ENCODE measurements at places on chromosomes 1 and 21.

DNA sequence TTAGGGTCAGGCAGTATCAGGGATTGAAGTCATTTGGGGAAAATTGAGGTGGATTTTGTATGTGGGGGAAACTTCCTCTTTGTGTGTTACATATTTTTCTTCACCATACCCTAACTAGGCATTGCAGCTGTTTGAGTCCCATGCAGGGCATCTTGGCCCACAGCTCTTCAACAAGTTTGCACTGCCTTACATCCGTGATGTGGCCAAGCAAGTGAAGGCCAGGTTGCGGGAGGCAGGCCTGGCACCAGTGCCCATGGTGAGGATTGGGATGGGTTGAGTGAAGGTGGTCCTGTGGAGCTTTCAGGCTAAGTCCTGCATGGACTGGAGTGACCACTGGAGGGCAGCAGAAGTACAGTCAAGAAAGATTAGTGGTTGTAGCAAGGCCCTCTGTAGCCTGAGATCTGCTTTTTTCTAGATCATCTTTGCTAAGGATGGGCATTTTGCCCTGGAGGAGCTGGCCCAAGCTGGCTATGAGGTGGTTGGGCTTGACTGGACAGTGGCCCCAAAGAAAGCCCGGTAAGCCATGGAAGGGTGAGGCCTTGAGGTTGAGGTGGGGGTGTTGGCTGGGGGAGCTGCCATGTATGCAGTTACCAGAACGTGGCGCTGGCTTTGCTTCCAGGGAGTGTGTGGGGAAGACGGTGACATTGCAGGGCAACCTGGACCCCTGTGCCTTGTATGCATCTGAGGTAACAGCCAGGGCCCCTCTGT, 2.4 kb downstream of the UROD start:
- peak; percentile 34 for DNase-seq

DNA sequence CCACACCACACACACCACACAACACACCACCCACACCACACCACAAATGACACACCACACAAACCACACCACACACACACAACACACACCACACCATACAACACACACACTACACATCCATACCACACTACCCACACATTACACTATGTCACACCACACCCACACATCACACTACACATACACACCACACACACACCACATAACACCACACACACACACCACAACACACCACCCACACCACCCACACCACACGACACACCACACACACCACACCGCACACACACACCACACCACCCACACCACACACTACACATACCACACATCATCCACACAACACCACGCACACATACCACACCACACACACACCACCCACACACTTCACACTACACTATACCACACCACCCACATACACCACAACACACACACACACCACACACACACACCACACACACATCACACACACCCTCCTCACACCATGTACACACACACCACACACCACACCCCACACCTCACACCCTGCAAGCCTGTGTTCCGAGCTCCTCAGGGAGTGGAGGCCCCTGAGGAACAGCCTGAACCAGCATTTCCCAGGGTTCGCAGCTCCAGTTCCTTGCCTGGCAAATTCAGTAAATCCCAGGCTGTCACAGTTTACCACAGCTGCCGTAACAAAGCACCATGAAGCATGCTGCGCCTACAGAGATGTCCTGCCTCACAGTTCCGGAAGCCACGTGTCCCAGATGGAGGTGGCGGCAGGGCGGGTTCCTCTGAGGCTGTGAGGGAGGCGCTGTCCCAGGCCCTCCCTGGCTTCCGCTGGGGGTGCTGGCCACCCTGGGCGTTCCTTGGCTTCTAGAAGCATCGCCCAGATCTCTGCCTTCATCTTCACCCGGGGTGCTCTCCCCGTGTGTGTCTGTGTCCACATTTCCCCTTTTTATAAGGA, 69.8 kb upstream of the ATP5PO start:
- DNase-seq, result no peak

- no peak for DNase-seq
Observed at GRCh38 chr1:197674286-197674685, 101.0 kb downstream of the DENND1B start.

DNA sequence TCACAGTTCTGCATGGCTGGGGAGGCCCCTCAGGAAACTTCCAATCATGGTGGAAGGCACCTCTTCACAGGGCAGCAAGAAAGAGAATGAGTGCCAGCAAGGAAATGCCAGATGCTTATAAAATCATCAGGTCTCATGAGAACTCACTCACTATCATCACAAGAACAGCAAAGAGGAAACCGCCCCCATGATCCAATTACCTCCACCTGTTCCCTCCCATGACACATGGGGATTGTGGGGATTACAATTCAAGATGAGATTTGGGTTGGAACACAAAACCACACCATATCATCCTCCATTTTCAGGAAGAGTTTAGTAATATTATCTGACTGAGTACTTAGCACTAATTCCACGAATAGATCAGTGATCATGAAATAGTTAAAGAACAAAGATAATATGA, 244.2 kb downstream of the LMO4 start:
- no peak for DNase-seq

GRCh38 chr1:5742801-5743200, 249.4 kb downstream of the NPHP4 start:
- DNase-seq, result no peak

- no peak for DNase-seq
Observed at GRCh38 chr1:180842052-180842451, 70.6 kb upstream of the KIAA1614 start.

DNA sequence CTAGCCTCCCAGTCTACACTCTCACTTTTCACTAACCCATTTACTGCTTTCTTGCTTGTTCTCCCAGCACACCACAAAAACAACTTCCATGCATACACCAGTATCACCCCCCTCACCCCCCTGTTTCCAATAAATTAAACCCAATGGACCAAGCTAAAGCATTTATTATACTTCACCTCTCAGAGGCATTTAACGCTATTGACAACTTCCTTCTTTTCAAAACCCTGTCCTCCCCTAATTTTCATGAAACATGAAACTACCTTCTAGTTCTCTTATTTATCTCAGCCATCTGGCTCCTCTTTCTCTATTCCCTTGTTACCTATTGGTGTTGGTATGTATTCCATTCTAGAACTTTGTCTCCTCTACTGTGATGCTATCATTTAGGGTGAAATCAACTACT, 32.3 kb downstream of the PTPRC start:
- DNase-seq, result no peak

DNA sequence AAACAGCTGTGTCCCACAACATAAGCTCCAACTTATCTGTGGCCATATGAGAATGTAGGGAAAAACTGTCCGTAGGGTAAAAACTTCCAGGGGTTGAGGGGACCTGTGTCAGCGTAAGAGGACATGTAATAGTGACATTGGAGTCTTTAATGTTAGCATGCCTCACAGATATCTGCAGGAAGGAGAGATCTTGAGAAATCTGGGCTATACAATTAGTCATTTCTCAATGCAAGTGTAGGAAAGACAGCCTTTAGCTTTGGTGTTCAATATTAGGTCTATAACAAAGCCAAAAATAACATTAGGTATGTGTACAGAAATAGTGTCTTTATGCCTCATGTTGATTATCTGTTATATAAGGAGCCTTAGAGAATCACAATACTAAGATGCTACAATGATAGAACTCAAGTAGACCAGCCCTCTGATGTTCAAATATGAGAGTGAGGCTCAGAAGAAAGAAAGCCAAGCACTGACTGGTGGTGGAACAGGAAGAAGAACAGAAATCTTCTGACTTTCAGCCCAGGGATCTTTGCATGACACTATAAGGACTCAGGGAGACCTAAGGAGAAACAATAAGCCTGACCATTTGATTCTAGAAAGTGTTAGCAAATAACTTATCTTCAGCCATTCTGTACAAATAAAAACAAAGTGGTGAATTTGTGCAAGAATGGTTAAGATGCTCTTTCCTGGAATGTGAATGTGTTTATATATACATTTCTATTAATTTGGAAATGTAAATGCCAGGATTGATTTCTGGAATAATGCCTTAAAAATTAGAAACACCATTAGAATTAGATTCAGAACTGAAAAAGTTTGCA, 152.6 kb downstream of the ZC3H11B start:
- no peak for DNase-seq

- no peak for DNase-seq
Observed at GRCh38 chr1:24506691-24507381, 4.2 kb downstream of the RCAN3 start.

GRCh38 chr1:234607109-234608024, 2.6 kb downstream of the IRF2BP2 start:
- DNase-seq, result peak; percentile 48

GRCh38 chr1:235902677-235903542, 36.2 kb upstream of the LYST start:
- DNase-seq, result no peak

GRCh38 chr21:40291560-40291959, 424.3 kb downstream of the PCP4 start:
- no peak for DNase-seq

DNA sequence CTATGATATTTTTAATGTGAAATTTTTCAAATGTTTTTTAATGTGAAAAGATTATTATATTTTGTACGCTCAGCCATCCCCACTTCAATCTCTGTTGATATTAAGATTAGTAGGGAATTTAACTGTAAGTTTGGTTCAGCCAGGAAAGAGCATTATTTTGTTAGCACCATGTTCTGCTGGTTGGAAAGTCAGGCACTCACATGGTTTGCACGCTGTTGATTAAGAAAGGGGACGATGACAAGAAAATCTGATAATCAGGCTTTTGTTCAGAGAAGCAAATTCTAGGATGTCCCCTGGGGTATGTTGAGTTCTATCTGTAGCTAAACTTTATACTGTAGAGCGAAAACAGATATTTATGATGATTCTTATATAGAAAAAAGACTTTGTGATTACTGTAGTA, 115.1 kb downstream of the OSBPL9 start:
- no peak for DNase-seq

- DNase-seq, result no peak
Observed at GRCh38 chr1:95021119-95021518, 51.6 kb downstream of the ALG14 start.

DNA sequence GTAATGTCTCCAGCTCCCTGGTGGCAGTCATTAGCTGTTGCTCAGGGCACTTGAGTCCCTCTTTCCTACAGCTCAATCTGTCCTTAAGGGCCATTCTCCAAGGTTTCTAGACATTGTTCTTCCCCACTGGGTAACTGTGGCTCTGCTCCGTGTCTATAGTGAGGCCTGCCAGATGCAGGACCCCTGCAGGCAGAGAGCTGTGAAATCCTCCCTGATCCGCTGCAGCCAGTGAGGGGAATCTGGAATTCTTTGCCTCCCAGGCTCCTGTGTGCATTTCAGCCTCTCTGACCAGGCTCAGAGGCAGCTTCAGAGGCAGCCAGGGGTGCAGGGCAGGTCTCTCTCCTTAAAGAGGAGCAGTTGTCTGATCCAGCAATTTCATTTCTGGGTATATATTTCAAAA, 14.4 kb upstream of the IGSF21 start:
- DNase-seq, result no peak

DNA sequence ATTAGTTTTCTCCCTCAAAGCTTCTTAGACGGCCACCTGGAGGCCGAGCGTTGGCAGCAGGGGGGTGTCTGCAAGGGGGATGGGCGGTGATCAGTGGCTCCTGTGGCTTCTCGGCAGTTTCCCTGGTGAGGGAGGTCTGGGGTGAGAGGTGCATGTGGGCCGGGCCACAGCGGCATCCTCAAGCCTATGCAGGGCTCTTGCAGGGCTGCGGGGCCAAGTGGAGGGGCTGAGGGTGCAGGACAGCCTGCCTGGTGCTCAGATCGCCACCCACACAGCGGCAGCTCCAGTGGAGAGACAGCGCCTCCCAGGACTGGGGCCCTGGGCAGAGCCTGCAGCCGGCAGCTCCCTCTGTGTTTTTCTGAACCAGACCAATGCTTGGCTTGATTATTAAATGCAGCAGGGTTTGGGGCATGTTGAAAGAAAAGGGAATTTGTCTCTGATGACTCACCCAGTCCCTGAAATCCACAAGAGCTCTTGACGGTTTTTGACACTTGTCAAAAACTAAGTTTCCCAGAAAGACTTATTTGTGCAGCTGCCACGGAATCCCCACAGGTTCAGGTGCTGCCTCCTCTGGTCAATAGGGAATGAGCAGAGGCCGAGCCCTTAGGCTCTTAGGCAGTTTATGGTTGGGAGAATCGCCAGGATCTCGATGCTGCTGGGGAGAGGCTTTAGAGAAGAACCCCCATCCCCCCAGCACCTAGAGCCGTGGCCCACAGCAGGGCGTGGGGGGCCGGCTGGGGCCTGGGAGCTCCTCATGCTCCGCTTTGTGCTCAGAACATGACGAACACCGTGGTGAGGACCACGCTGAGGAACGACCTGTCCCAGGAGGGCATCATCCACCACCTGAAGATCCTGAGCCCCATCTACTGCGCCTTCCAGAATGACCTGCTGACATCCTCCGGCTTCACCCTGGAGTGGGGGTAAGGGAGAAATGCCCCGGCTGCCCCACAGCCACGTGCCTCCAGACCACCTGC, 54.7 kb downstream of the UMODL1 start:
- no peak for DNase-seq

DNA sequence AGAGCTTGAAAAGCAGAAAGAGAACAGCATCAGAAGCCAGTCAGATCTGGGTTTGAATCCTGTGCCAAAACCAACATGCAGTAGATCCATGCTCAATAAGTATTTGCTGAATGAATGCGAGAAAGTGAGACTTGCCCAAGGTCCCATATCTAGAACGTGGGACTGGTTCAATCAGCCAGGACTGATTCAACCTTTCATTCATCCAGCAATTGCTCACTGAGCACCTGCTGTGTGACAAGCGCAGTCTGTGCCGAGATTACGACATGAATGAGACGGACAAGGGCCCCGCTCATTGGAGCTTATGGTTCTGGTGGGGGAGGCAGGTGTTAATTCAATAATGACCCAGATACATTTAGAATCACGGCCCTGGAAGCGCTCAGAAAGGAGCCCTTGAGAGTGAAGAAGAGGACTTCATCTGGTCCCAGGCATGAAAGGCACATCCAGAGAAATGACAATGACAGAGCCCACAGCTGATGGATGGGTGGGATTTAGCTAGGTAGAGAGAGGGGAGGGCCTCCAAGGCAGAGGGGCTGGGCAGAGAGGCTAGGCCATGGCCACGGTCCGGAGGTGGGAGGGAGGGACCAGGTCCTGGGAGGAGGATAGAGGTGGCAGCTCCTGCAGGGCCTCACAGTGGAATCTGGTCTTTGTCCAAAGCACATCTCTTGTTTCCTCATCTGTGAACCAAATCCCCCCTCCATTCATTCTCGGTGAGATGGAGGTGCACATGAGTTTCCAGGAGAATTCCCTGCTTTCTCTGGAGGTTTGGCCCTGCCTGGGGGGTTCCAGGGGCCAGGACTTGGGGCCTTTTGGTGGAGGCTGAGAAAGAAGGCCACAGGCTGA, 4.2 kb upstream of the FAM131C start:
- DNase-seq, result no peak

GRCh38 chr1:228120351-228120750, 11.3 kb upstream of the MRPL55 start:
- DNase-seq, result no peak

GRCh38 chr21:36330904-36331303, 10.9 kb downstream of the MORC3 start:
- DNase-seq, result no peak

- no peak for DNase-seq
Observed at GRCh38 chr1:241934201-241934848, 23.2 kb upstream of the BECN2 start.
